ENCODE measurements at places on chromosomes 5 and 9. TPM values are rescaled to one million over a fixed set of nuclear protein-coding genes. Genes with fewer than 3 reads are reported as not detected.

Gene PCDHGA7
- total RNA-seq, result 3.7 TPM

Gene PTGDS
- 1.7 TPM for total RNA-seq

Gene PCDHA1
- total RNA-seq, result not detected

Gene ZNF367
- total RNA-seq, result 11.9 TPM

Gene PCDHGA8
- total RNA-seq, result 1.3 TPM

Gene CTXN3
- total RNA-seq, result not detected

Gene FSD1L
- 3.6 TPM for total RNA-seq

Gene SERF1B
- total RNA-seq, result 10.7 TPM

Gene SLC6A19
- not detected for total RNA-seq

Gene ARHGEF39
- total RNA-seq, result 3.6 TPM

Gene S100Z
- not detected for total RNA-seq

Gene C9
- total RNA-seq, result 0.28 TPM

Gene OR13F1
- not detected for total RNA-seq

Gene PFN3
- not detected for total RNA-seq

Gene CHSY3
- 25.1 TPM for total RNA-seq

Gene ALDOB
- not detected for total RNA-seq

Gene SPINK5
- not detected for total RNA-seq

Gene FOXD4L3
- under 0.01 TPM for total RNA-seq

Gene NRARP
- total RNA-seq, result 0.28 TPM

Gene NUTM2F
- not detected for total RNA-seq

Gene DDX4
- 0.28 TPM for total RNA-seq

Measured in regular cardiac myocyte (primary cell).